ENCODE measurements at places on chromosomes 1 and 21. TPM values are rescaled to one million over a fixed set of nuclear protein-coding genes. Genes with fewer than 3 reads are reported as not detected.

Gene TSPEAR
- total RNA-seq = 0.15 TPM

Gene SLC6A17
- 1.6 TPM for total RNA-seq

Gene ATF3
- total RNA-seq = 3.5 TPM

Gene S100A7
- not detected for total RNA-seq

DNA sequence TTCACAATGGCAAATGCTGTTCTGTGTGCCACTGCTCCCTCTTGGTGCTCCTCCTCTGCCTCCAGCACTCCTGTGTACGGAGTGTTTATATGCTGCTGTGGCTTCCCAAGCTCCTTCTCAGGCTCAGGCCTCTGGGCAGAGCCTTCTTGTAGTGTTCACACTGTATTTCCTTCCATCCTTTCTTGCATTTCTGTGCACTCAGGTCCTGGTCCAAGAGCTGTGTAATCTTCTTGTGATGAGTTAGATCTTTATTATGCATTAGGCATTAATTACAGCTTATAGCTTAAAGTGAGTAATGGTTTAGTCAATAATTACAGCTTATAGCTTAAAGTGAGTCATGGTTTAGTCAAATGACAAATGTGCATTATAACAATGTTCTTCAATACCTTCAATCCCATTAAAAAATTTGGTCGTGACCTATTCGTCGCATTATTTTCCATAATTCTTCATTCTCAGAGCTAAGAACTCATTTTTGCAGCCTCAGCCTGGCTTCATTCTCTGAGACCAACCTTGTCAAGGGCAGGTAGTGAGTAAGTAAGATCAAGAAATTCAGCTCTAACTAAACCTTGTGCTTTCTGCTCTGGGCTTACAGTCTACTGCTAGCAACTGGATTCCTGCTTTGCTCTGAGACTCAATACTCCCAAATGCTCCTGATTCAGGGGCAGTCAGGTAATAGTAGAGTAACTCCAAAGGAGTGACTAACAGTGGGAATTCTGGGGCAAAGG lies 154.5 kb upstream of the SPAG17 start:
- DNase-seq = no peak
- H3K27me3 ChIP-seq = no peaks in the 10 kb centered on the region
- peaks cover 67% of the 10 kb centered on the region for H3K4me1 ChIP-seq
- H3K36me3 ChIP-seq = no peaks in the 10 kb centered on the region

GRCh38 chr1:204821476-204821875 lies 49.2 kb upstream of the NFASC start:
- H3K36me3 ChIP-seq = no peaks in the 10 kb centered on the region
- no peak overlapping the region for H3K4me3 ChIP-seq
- H3K27ac ChIP-seq = no peak overlapping the region

DNA sequence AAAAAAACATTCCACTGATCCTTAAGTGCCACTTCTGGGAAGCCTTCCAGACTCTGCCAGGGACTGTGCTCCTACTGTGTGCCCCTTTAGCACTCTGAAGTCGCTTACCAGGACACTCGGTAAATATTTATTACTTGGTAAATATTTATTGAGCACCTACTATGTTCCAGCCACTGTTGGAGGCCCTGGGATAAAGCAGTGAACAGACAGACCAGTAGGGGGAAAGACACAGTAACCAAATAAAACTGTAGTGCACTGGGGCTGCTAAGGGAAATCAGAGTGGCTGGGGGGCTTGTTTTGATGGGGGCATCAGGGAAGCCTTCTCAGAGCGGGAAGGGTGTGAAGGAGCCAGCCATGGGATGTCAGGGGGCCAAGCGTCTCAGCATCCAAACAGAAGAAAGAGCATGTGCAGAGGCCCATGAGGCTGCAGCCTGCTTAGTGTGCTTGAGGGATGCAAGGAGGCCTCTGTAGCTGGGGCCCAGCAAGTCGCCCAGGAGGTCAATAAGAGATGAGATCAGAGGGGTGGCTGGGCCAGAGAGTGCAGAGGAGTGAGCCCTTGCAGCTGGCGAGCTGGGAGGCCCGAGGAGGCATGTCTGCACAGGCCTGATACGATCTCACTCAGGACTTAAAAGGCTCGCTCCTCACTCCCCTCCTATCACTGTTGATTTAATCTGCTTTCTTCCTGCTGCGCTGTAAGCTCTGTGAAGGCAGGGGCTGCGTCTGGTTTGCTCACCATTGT lies 28.6 kb downstream of the KAZN start:
- no peaks in the 10 kb centered on the region for H3K36me3 ChIP-seq
- no peak for DNase-seq
- H3K4me1 ChIP-seq = no peaks in the 10 kb centered on the region
- H3K27ac ChIP-seq = no peak overlapping the region

DNA sequence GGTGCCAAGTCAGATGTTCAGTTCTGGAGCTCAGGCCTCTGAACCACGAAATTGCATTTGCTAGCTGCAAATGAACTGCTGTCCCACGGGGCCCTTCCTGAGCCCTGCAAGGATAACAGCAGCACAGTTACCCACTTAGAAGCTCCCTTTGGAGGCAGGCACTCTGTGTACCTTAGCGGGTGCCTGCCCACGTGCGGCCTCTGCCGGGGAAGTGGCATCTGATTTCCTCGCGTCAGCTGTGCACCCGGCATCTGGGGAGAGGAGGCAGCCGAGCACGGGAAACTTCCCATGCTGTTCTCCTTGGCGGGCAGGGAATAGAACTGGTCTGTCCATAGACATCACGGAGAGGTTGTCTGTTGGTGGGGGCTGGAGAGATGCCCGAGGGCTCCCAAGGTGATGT lies 148.0 kb upstream of the C1orf174 start:
- no peak for DNase-seq
- H3K4me1 ChIP-seq = no peaks in the 10 kb centered on the region
- H3K27ac ChIP-seq = no peak overlapping the region
- H3K27me3 ChIP-seq = no peaks in the 10 kb centered on the region
- no peaks in the 10 kb centered on the region for H3K36me3 ChIP-seq

- peak overlapping the region; percentile 52 for H3K4me3 ChIP-seq
- no peaks in the 10 kb centered on the region for H3K27me3 ChIP-seq
- peaks cover 23% of the 10 kb centered on the region for H3K4me1 ChIP-seq
Measured at GRCh38 chr21:43362321-43362791, 64.6 kb downstream of the SIK1 start.

- no peak overlapping the region for H3K4me3 ChIP-seq
- H3K27ac ChIP-seq = no peak overlapping the region
- H3K4me1 ChIP-seq = peaks cover 7% of the 10 kb centered on the region
- peaks cover 26% of the 10 kb centered on the region for H3K27me3 ChIP-seq
- H3K36me3 ChIP-seq = peaks cover 4% of the 10 kb centered on the region
- no peak for DNase-seq
Measured at GRCh38 chr1:44431861-44432260, 26.8 kb downstream of the RNF220 start.

DNA sequence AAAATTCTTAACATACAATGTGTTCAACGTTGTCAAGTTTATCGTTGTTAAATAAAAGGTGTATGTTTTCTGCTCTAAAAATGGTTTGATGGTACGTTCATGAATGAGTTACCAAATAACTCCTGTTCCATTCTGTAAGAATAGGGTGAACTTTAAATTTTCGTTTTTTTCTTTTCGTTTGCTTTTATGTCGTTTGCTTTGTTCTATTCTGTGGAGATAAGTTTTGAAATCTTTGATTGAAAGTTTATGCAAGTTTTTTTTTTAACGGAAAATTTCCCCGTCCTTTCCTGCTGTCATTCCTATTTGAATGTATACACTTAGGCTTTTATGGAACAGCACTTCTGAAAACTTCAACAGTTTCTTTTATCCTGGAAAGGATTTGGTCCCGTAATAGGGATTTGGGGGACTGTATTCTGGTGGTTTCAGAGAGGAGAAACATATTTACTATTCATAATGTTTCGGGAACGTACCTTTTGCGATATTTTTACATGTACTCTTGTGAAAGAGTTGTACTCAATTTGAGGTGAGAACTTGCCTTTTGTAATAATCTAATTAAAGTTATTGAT lies 1.7 kb downstream of the DR1 start:
- H3K27me3 ChIP-seq = no peaks in the 10 kb centered on the region
- peaks cover 37% of the 10 kb centered on the region for H3K4me1 ChIP-seq
- peaks cover 2% of the 10 kb centered on the region for H3K36me3 ChIP-seq
- peak overlapping the region; percentile 99 for H3K4me3 ChIP-seq

GRCh38 chr1:248791010-248791409 lies 34.7 kb downstream of the SH3BP5L start:
- H3K27ac ChIP-seq = no peak overlapping the region
- peaks cover 13% of the 10 kb centered on the region for H3K27me3 ChIP-seq
- H3K36me3 ChIP-seq = no peaks in the 10 kb centered on the region
- no peak for DNase-seq
- no peaks in the 10 kb centered on the region for H3K4me1 ChIP-seq

- H3K27me3 ChIP-seq = no peaks in the 10 kb centered on the region
- H3K4me1 ChIP-seq = peaks cover 21% of the 10 kb centered on the region
Measured at GRCh38 chr1:34843392-34844251, 15.9 kb downstream of the SMIM12 start.

DNA sequence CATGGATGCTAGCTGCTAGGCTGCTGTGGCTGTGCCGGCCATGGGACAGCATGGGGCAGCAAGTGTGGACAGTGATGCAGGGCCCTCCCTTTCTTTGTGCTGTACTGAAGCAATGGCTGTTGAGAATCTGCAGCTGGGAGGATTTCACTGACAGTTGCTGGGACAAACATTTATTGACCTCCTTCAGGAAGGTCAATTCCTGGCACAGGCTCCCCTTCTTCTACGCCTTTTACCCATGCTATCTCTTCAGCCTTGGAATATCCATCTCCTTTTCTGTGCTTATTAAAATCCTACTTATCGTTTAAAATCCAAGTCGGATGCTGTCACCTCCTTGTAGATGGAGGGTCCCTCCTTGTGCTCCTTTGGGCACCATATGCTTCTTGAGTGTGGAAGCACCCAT lies 213.1 kb upstream of the USP24 start:
- no peaks in the 10 kb centered on the region for H3K27me3 ChIP-seq
- peaks cover under 1% of the 10 kb centered on the region for H3K36me3 ChIP-seq
- no peak for DNase-seq

- H3K36me3 ChIP-seq = no peaks in the 10 kb centered on the region
- peaks cover 11% of the 10 kb centered on the region for H3K4me1 ChIP-seq
- no peaks in the 10 kb centered on the region for H3K27me3 ChIP-seq
Measured at GRCh38 chr1:189616893-189617292, 860.8 kb downstream of the BRINP3 start.

All from chondrocyte (in vitro differentiated cells).